ENCODE measurements at places on chromosomes 7 and 10. TPM values are rescaled to one million over a fixed set of nuclear protein-coding genes. Genes with fewer than 3 reads are reported as not detected.

The STOX1 gene
- total RNA-seq: 0.76 TPM

The CALHM3 gene
- not detected for total RNA-seq

The SMO gene
- total RNA-seq: 0.11 TPM

The ZNF33B gene
- total RNA-seq: 77.1 TPM

The LEP gene
- total RNA-seq: 0.10 TPM

The AKR1D1 gene
- not detected for total RNA-seq

The GNGT1 gene
- not detected for total RNA-seq

The MYO1G gene
- 283 TPM for total RNA-seq

The C10orf105 gene
- total RNA-seq: 0.63 TPM

The CALN1 gene
- total RNA-seq: not detected

The AIFM2 gene
- total RNA-seq: 4.4 TPM

The TAS2R16 gene
- total RNA-seq: not detected

The CRYGN gene
- total RNA-seq: 1.1 TPM

The TLX1 gene
- total RNA-seq: not detected

The HMX2 gene
- not detected for total RNA-seq

The CHRM2 gene
- not detected for total RNA-seq

The SH2D4B gene
- 0.27 TPM for total RNA-seq

The METTL27 gene
- total RNA-seq: 3.3 TPM

The CYP3A5 gene
- not detected for total RNA-seq

The RAMP3 gene
- not detected for total RNA-seq

The KNDC1 gene
- total RNA-seq: not detected

The GATA3 gene
- 60.1 TPM for total RNA-seq

The PRKAR2B gene
- total RNA-seq: 0.43 TPM

The VSTM4 gene
- total RNA-seq: not detected

The PRSS1 gene
- not detected for total RNA-seq

The SBDS gene
- total RNA-seq: 86.9 TPM

The SNX10 gene
- 5.0 TPM for total RNA-seq

The BLVRA gene
- 11.2 TPM for total RNA-seq

The ARL5B gene
- 15.8 TPM for total RNA-seq

The CTAGE6 gene
- 3.0 TPM for total RNA-seq

The HOXA5 gene
- total RNA-seq: 0.88 TPM

The OAT gene
- 39.1 TPM for total RNA-seq

The RPEL1 gene
- not detected for total RNA-seq

The CPA5 gene
- not detected for total RNA-seq

The GNAT3 gene
- total RNA-seq: not detected

The HYAL4 gene
- total RNA-seq: 0.19 TPM

The IDI2 gene
- not detected for total RNA-seq

The GJC3 gene
- total RNA-seq: not detected

The CD36 gene
- 109 TPM for total RNA-seq

The PNLIP gene
- total RNA-seq: not detected

The OGDHL gene
- not detected for total RNA-seq

The GNG11 gene
- not detected for total RNA-seq

The CLRN3 gene
- total RNA-seq: not detected

The RAB11FIP2 gene
- total RNA-seq: 32.6 TPM

The DNAJC12 gene
- total RNA-seq: not detected

The HMX3 gene
- total RNA-seq: not detected

The GRID1 gene
- not detected for total RNA-seq

The GIMAP4 gene
- 406 TPM for total RNA-seq

The ARID5B gene
- total RNA-seq: 18.6 TPM

All from naive thymus-derived CD4-positive, alpha-beta T cell (primary cell).